ENCODE measurements at places on chromosomes 1 and 21. TPM values are rescaled to one million over a fixed set of nuclear protein-coding genes. Genes with fewer than 3 reads are reported as not detected.

The ETV3L gene
- not detected for total RNA-seq

The KRTAP13-2 gene
- not detected for total RNA-seq

The PEX11B gene
- 16.5 TPM for total RNA-seq

The PLEKHM2 gene
- total RNA-seq: 30.5 TPM
